ENCODE measurements at places on chromosomes 12 and 14.

DNA sequence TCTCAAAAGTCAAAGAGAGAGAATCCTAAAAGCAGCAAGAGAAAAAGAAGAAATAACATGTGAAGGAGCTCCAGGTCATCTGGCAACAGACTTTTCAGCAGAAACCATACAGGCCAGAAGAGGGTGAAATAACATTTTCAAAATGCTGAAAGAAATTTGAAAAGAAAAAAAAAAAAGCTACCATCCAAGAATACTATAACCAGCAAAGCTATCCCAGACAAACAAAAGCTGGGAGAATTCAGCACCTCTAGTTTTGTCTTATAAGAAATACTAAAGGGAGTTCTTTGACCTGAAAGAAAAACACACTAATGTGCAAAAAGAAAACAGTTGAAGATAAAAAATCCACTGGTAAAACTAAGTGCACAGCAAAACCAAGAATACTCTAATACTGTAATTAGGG lies 36.8 kb downstream of the SLC41A2 start:
- DNase-seq = no peak

- no peak for DNase-seq
Measured at GRCh38 chr12:88266806-88267360, 124.8 kb downstream of the TMTC3 start.

GRCh38 chr14:80215756-80216581 lies 4.7 kb upstream of the DIO2 start:
- no peak for DNase-seq

GRCh38 chr12:114767906-114768722 lies 84.1 kb upstream of the TBX3 start:
- no peak for DNase-seq

DNA sequence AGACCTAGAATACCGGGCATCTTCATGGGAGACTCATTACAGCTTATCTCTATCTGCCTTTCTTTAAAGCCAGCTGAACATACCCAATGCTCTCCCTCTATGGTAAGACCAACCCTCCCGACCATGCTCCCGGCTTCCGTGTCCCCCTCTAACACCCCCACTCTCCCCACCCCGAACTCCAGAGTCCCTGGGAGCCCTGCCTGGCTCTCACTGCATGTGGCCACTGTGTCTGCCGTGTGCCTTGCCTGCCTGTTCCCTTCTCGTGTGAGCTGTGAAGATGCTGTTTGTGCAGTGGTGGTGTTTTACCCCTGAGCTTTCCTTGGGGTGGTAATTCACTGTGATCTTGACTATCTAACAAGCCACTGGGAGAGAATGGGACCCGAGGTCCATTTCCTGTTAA lies 146.4 kb upstream of the FKBP4 start:
- no peak for DNase-seq

GRCh38 chr12:69822201-69822860 lies 2.7 kb upstream of the MYRFL start:
- no peak for DNase-seq

DNA sequence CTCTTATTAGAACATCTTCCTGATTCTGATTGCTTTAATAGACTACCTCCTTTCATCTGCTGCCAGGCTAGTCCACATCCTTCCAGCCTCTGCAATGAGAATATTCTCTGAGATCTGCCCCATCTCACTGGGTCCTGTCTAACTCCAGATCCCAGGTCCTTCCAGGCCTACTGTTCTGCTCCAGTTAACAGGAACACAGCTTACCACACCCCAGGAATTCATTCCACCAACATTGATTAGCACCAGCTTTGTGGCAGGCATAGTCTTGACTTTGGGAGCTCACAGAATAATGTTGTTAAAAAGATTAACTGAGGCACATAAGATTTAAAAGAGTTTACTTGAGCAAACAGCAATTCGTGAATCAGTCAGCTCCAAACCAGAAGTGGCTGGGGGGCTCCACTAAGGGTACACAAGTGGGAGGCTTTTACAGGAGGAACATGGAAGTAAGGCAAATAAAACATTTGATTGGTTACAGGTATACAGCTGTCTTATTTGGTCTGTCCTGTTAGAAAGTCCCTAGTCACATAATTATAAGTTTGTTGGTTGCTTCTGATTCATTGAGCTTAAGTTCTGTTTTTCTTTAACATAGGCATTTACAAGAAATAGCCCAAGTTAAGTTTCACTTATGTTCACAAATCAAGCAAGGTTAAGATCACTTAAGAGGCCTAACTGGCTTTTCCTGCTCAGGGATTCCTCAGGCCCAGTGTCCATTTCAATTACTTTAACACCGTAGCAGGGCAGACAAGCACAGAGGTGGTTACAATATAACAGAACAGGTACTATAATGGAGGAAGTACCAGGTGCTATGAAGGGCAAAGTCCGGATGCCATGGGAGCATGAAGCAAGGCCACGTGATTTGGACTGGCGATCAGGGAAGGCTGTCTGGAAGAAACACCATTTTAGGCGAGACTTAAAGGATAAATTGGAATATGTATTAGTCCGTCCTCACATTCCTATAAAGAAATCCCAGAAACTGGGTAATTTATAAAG lies 12.2 kb upstream of the MYH7 start:
- no peak for DNase-seq

DNA sequence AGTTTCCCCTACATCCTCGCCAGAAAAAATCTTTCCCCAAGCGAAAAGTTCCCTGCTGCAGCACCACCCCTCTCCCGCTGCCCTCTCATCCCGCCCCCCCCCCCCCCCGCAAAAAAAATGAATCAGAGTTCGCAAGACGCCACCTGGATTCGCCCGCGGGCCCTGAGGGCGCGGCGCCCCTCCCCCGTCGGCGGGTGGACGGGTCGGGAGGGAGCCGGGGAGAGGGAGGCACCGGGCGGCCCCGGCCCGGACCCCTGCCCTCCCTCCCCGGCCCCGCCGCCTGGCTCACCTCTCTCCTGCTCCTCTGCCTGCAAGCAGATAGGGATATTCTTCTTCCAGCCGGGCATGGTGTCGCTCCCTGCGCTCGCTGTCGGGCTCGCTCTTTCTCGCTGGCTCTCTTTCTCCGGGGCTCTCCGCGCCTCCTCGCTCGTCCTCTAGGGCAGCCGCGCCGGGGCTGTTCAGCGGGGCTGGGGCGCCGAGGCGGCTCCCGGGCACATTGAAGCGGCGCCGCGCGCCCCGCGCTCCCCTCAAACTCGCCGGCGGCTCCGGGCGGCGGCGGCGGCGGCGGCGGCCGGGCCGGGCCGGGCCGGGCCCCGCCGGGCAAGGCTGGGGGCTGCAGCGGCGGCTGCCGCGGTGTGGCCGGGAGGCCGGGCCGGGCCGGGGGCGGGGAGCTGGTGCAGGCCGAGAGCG lies 200.3 kb upstream of the CAND1 start:
- DNase-seq = no peak

- no peak for DNase-seq
Measured at GRCh38 chr14:67580336-67581171, 19.5 kb downstream of the PIGH start.

GRCh38 chr14:100416921-100417860 lies 94.1 kb downstream of the SLC25A47 start:
- DNase-seq = peak; percentile 93

DNA sequence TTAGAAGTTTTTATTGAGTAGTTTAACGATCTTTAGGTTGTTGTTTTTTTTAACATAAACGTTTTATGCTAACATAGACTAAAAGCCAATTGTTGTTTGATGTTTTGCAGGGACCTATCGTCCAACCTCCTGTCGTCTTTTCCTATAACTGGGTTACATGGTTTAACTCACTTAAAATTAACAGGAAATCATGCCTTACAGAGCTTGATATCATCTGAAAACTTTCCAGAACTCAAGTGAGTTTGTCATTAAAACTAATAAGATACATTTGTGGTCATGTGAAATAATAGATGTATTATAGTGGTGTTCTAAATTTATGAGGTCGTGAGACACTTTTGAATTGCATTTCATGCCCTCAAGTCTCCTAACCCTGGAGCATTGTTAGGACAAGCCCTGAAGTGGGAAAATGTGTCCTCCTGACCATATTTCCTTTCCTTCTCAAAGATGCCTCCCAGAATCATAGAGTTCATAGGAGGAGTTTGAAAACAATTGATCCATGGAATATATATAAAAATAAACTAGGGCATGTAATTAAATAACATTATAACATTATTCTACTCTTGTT lies 84.9 kb downstream of the ZFC3H1 start:
- no peak for DNase-seq

GRCh38 chr12:42574851-42575266 lies 14.7 kb downstream of the PRICKLE1 start:
- no peak for DNase-seq

DNA sequence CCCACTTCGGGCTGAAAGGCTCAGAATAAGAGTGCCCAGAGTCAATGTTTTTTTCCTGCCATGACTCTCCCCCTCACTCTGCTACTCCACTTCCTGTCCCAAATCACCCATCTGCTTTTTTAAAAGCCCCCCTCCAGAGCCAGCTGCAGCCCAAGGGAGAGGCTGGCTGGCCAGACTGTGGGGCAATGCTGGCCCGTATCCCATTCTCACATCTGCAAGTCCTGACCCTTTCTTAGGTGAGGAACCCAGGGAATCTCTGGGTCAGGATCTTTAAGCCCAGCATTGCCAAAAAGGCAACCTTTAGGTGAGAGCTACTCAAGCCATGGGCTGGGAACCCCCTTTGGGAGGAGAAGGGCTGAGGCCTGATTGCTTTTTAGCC lies 1.7 kb upstream of the ITGA5 start:
- no peak for DNase-seq

- DNase-seq = no peak
Measured at GRCh38 chr14:93970965-93971634, 5.3 kb downstream of the ASB2 start.

GRCh38 chr12:14554281-14555007 lies 13.2 kb downstream of the PLBD1 start:
- no peak for DNase-seq

- DNase-seq = no peak
Measured at GRCh38 chr12:44961887-44962286, 85.8 kb upstream of the NELL2 start.

- peak; percentile 25 for DNase-seq
Measured at GRCh38 chr14:76710056-76711010, 50.9 kb upstream of the VASH1 start.

DNA sequence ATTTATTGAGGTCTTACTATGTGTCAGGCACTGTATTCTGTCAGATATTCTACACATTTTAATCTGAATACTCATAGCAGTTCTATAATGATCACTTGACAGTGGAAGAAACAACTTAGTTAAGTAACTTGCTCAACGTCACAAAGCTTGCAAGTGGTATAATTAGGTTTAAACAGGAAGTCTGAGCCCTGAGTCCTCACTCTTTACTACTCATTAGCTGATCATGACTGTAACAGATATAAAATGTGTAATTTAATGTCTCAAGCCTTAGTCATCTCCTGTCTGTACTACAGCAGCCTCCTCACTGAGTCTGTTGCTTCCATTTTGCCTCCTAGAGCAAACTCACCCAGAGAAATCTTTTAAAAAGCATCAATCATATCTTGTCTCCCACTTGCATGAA lies 38.9 kb downstream of the PPP4R4 start:
- no peak for DNase-seq

DNA sequence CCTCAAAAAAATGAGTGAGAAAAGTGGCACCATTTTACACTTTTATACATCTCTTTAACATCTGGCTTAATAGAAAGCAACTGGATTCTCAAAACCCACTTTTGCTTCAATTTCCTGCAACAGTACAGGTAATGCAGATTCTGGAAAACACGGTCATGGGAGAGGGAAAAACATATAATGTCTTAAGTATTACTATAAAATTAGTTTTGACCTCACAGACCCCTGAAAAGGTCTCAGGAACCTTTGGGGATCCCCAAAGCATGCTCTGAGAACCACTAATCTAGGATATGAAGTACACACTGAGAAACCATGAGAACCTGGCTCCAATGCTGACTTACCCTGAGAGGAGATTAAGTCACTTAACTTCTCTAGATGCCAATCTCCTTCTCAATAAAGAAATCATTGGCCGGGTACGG lies 64.7 kb downstream of the PPP2R5E start:
- no peak for DNase-seq

- DNase-seq = no peak
Measured at GRCh38 chr12:132427999-132428935, 61.7 kb upstream of the FBRSL1 start.

- DNase-seq = no peak
Measured at GRCh38 chr14:94964931-94965330, 192.4 kb downstream of the DICER1 start.

GRCh38 chr12:6959805-6960592 lies 8.8 kb downstream of the PTPN6 start:
- DNase-seq = no peak

DNA sequence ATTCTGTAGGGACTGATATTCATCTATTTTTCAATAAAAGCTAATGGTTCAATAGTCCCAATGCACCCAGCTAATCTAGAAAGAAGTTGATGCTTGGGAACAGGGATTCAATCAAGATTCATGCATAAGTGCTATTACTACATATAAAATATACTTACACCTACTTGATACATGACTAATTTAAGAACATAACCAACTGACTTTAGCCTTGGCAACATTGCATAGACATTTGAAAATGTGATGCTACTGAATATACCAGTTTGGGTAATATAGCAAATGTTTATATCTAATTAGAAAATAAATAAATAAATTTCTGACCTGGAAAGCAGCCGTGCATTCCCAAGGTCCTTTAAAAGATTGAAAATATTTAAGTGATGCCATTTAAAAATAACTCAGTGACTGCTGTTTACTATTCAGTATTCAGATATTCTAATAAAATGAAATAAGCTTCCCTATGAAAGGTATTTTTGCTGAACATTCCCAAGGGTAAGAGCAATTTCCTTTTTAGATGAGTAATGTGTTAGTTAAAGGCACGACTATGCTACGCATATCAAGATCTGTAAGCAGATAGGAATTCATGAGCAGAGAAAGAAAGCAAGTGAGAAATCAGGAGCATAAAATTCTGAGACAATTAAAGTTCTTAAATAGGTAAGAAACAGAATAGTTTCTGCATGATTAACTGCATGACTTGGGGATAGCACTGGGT lies 160.6 kb upstream of the SYT1 start:
- peak; percentile 91 for DNase-seq

DNA sequence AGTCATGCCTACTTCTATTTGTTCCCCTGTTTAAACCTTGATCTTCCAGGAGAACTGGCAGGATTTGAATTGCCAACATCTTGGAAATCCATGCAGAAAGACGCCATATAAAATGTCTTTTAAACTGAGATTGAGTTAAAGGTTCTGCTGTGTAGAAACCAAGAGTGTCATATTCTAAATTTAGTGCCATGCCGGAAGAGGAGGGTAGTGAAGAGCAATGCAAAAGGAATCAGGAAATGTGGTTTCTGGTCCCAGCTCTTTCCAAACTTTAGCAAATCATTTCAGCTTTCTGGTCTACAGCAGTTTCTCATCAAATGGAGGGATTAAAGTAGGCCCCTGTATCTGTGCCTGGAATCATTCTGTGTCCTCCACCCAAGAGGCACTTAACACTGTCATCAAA lies 85.7 kb downstream of the BTG1 start:
- DNase-seq = peak; percentile 75

- DNase-seq = no peak
Measured at GRCh38 chr12:52792185-52793029, 3.5 kb downstream of the KRT3 start.
